ENCODE measurements at places on chromosomes 13 and 19. TPM values are rescaled to one million over a fixed set of nuclear protein-coding genes. Genes with fewer than 3 reads are reported as not detected.

DNA sequence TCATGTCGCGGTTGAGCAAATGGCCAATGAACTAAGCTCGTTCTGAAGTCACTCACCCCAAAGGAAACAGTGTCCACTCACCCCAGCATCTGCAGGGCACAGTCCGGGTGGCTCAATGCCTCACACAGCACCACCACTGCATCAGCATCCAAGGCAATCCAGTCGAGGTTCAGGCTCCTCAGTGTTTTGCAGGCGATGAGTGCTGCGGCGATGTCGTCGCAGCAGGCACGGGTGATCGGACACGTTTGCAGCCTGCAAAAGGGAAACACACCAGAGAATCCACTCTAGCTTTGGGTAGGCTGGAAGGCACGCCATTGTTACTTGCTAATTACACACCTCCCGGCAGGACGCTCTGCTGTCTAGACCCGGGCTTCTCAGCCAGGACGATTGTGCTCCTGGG lies 26.5 kb downstream of the NLRP9 start:
- H3K4me1 ChIP-seq, result no peaks in the 10 kb centered on the region
- no peak overlapping the region for H3K4me3 ChIP-seq
- no peaks in the 10 kb centered on the region for H3K27me3 ChIP-seq
- H3K27ac ChIP-seq, result no peak overlapping the region
- H3K36me3 ChIP-seq, result no peaks in the 10 kb centered on the region
- DNase-seq, result no peak

DNA sequence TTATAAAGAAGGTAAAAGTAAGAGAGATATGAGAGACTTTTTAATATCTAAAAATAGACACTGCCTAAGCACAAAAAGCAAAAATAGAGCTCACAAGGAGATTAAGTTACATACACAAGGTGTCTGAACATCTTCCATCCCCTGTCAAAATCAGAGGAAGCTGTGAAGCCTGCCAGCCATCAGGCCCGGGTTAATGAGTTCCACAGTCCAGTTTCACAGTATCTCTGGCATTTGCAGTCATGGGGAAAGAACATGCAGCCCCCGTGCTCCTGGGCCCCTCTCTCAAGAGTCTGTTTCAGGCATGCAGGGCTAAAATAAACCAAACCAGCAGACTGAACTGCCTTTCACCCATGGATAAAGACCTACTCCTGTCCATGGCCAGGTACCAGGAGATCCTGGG lies 79.2 kb downstream of the TBC1D4 start:
- no peak overlapping the region for H3K27ac ChIP-seq
- H3K4me1 ChIP-seq, result no peaks in the 10 kb centered on the region
- H3K36me3 ChIP-seq, result no peaks in the 10 kb centered on the region
- no peak overlapping the region for H3K4me3 ChIP-seq

Gene CATSPERD
- not detected for polyA plus RNA-seq

GRCh38 chr19:1521636-1522035 lies 2.2 kb upstream of the PLK5 start:
- H3K4me1 ChIP-seq, result no peaks in the 10 kb centered on the region
- peaks cover 16% of the 10 kb centered on the region for H3K27me3 ChIP-seq
- DNase-seq, result no peak
- no peak overlapping the region for H3K4me3 ChIP-seq
- no peak overlapping the region for H3K27ac ChIP-seq
- H3K36me3 ChIP-seq, result no peaks in the 10 kb centered on the region

Gene FXYD7
- polyA plus RNA-seq, result not detected

DNA sequence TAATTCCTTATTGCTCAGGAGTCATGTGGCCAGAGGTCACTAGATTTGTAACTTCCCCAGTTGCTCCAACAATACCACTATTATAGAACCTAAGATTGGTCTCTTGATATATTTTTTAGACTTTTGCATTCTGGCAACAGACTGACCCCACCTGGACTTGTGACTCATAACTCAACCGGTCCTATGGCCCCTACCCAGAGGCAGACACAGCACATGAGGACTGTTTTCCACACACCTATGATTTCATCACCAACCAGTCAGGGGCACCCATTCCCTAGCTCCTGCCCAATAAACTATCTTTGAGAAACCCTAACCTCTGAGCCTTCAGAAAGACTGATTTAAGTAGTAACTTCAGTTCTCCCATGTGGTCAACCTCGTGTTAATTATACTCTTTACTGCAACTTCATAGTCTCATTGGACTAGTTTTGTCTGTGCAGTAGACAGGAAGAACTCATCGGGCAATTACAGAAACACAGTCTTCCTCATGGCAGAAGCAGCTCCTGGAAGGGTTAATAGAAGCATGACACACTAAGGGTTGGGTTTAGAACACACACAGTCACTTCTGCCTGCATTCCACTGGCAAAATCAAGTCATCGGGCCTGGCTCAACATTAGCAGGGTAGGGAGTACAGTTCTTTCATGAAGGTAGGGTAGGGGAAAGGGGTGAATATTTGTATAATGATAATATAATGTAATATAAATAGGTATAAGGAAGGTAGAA lies 251.8 kb downstream of the UQCRFS1 start:
- H3K27me3 ChIP-seq, result no peaks in the 10 kb centered on the region
- H3K36me3 ChIP-seq, result no peaks in the 10 kb centered on the region
- H3K4me1 ChIP-seq, result peaks cover 41% of the 10 kb centered on the region
- H3K4me3 ChIP-seq, result peak overlapping the region; percentile 13

DNA sequence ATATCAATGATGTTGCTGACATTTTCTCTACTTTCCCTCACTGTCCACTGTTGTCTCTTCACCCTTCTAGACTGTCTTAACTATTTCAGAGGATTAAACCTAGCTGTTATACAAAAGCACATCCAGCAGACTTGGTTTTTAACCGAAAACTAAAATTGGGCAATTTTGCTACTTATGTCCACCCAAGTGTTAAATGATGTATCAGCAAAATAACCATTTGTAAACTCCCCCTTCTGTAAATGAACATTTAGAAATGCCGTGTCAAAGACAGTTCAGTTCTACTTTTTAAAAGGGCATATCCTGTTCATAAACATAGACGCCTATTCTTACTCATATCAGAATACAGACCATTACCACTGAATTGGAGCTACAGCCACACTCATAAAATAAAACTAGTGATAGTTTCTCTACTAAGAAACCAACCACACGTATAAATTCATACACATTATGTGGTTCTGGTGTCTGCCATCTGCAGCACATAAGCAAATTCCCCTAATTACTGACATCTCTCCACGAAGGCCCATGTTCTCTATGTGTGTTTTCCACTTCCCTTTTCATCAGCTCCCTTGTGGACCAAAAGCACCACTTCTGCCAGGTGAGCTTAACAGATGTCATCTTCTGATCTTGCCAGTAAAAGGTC lies 1091.8 kb downstream of the PCDH9 start:
- H3K36me3 ChIP-seq, result no peaks in the 10 kb centered on the region
- H3K27ac ChIP-seq, result no peak overlapping the region
- H3K4me1 ChIP-seq, result no peaks in the 10 kb centered on the region
- DNase-seq, result no peak

DNA sequence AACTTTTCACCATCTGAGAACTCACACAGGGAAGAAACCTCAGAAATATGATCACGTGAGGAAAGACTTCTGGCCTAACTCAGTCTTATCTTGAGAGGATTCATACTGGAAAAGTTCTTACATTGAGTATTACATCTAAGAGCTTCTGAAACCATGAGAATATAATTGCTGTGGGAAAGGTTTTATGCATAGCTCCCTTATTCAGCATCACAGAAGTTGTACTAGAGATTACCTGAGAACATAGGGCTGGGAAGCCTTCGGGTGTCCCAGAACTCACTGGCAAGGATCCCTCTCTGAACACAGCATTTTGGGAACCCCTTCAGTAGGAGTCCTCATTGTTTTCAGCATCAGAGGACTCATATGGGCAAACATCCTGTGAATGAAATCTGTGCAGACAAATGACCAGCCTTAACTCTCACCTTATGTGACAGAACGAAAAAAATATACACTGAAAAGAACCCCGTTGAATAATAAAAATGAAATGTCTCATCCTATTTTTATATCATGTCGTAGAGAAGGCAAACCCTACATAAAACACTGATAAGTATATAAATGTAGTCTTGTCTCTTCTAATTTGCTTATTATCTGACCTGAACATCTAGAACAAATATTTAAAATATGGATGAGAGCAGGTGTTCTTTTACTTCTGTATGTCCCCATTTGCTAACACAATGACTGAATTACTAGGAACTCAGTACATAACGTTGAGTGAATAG lies 14.2 kb downstream of the ZNF274 start:
- H3K36me3 ChIP-seq, result peaks cover 88% of the 10 kb centered on the region
- H3K4me3 ChIP-seq, result no peak overlapping the region
- no peaks in the 10 kb centered on the region for H3K27me3 ChIP-seq
- no peak overlapping the region for H3K27ac ChIP-seq
- H3K4me1 ChIP-seq, result no peaks in the 10 kb centered on the region
- peak; percentile 24 for DNase-seq

GRCh38 chr19:12055784-12056183 lies 3.0 kb upstream of the ZNF878 start:
- no peak overlapping the region for H3K4me3 ChIP-seq
- H3K27ac ChIP-seq, result no peak overlapping the region
- no peaks in the 10 kb centered on the region for H3K27me3 ChIP-seq
- DNase-seq, result no peak
- H3K36me3 ChIP-seq, result no peaks in the 10 kb centered on the region

GRCh38 chr19:8396563-8397203 lies 6.5 kb downstream of the RAB11B start:
- no peak overlapping the region for H3K4me3 ChIP-seq
- peaks cover 25% of the 10 kb centered on the region for H3K4me1 ChIP-seq
- H3K27me3 ChIP-seq, result no peaks in the 10 kb centered on the region
- peak; percentile 77 for DNase-seq
- H3K36me3 ChIP-seq, result no peaks in the 10 kb centered on the region

Gene TGFBR3L
- 24.3 TPM for polyA plus RNA-seq

Gene TPP2
- polyA plus RNA-seq, result 24.3 TPM

Gene C19orf85
- not detected for polyA plus RNA-seq

DNA sequence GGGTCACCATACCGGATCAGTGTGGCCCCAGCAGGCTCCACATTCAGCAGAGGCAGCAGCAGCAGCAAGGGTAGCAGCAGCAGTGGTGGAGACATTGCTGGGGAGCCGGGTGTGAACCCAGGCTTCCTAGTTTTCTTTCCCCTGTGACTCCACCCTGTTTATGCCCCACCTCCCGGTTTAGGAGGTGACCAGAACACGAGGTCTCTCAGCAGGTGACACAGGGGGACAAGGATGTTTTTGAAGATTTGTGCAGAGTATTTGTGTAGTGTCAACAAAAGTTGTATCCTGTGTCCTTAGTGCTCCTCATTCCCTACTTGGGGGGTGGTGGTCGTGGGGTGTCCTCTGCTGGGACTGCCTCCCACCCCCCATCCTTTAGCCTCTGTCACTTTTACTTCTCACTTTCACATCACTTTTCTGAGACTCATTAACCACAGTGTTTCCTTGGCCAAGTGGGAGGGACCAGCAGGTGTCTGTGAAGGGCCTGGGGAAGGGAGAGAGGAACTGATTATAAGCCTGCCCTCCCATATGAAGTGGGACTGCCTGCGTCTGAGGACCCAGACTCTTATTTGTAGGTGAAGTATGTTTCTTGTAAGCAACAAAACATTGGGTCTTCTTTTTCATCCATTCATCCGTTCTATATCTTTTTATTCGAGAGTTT lies 15.6 kb upstream of the KCNC3 start:
- H3K36me3 ChIP-seq, result no peaks in the 10 kb centered on the region
- no peaks in the 10 kb centered on the region for H3K4me1 ChIP-seq
- H3K27ac ChIP-seq, result no peak overlapping the region
- no peak for DNase-seq
- H3K4me3 ChIP-seq, result no peak overlapping the region
- 0 out of 2 replicates have a peak, but pooled peaks cover 5% of the 10 kb centered on the region for H3K27me3 ChIP-seq

Gene MAMSTR
- 3.1 TPM for polyA plus RNA-seq

GRCh38 chr19:1481224-1481892 lies 2.3 kb upstream of the C19orf25 start:
- H3K27ac ChIP-seq, result no peak overlapping the region
- no peaks in the 10 kb centered on the region for H3K27me3 ChIP-seq
- H3K4me3 ChIP-seq, result no peak overlapping the region
- DNase-seq, result no peak
- H3K36me3 ChIP-seq, result no peaks in the 10 kb centered on the region
- H3K4me1 ChIP-seq, result no peaks in the 10 kb centered on the region

DNA sequence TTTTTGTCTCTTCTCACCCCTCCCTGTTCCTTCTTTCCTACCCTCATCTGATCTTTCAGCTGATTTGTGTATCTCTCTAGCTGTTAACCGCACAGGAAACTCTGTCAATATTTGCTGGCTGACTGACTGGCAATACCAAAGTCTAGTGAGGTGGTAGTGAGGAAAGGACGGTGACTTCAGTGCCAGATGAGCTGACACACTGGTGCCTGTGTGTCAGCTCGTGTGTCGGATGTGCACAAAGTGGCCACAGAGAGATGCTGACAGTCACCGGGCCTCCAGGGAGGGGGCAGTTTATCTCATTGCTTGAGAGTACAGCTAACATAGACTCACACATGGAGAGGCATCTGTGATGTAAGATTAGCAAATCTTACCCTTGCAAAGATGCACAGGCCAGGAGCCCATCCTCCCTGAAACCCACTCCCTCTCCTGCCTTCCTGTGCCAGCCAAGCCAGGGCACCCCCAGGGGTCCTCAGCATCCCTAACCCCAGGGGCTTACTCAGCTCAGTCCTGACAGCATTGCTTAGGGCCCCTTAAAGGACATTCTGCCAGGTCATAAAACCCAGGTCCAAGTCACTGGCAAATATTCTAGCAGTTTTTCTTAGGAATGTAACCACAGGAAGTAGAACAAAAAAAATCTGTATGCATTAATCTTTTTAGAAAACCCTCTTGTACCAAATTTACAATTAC lies 80.2 kb downstream of the SHISA2 start:
- peaks cover 26% of the 10 kb centered on the region for H3K27me3 ChIP-seq
- no peak overlapping the region for H3K27ac ChIP-seq
- H3K4me3 ChIP-seq, result no peak overlapping the region
- H3K4me1 ChIP-seq, result no peaks in the 10 kb centered on the region
- no peak for DNase-seq
- no peaks in the 10 kb centered on the region for H3K36me3 ChIP-seq

Data from GM23248 (cell line).